Ovary (tissue), 10 donors: ENCODE measurements at places on chromosomes 4 and X. TPM values are rescaled to one million over a fixed set of nuclear protein-coding genes. Genes with fewer than 3 reads are reported as not detected.

EBP gene
- total RNA-seq: 15.4 TPM

TEX13C gene
- total RNA-seq: not detected

DNA sequence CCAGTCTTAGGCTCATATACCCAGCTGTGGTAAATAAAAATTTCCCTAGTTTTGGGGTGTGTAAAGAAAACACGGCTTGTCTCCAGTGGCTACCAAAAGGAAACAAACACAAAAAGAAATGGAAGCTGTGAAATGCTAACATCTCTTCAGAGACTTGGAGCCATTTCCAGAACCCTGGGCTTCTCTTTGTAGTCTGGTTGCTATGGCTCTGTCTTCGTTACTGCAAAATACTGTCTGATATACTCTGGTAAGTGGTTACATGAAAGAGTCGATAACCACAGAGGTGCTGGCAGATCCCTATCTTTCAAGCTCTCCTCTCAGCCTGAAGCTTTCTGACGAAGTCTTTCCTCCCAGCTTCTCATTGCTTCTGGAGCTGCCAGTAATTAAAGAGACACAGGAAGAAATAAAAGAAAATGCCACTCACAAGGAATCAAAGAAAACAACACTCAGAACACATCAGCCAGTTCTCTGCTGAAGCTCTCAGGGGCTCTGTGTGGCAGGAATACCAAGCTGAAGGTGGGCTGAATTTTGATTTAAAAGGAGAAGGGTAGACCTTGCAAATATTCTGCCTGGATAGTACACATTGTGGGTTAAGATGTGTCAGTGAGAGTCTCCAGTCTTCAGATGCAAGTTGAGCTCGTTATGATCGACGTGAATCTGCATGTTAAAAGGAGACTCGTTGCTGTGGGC, 107.6 kb upstream of the FAM9C start:
- H3K36me3 ChIP-seq: no peaks in the 10 kb centered on the region
- no peaks in the 10 kb centered on the region for H3K4me1 ChIP-seq
- no peak for DNase-seq
- H3K27ac ChIP-seq: no peak overlapping the region
- H3K27me3 ChIP-seq: no peaks in the 10 kb centered on the region

GRCh38 chr4:186485561-186486062, 69.8 kb downstream of the MTNR1A start:
- peaks cover 2% of the 10 kb centered on the region for H3K4me1 ChIP-seq
- no peak for DNase-seq
- H3K27me3 ChIP-seq: no peaks in the 10 kb centered on the region
- no peaks in the 10 kb centered on the region for H3K36me3 ChIP-seq
- H3K27ac ChIP-seq: no peak overlapping the region
- H3K4me3 ChIP-seq: peak overlapping the region; percentile 18

GRCh38 chr4:83454686-83455085, 937 bp downstream of the HELQ start:
- H3K27me3 ChIP-seq: no peaks in the 10 kb centered on the region
- peak overlapping the region; percentile 96 for H3K27ac ChIP-seq
- no peak for DNase-seq
- H3K36me3 ChIP-seq: no peaks in the 10 kb centered on the region

DNA sequence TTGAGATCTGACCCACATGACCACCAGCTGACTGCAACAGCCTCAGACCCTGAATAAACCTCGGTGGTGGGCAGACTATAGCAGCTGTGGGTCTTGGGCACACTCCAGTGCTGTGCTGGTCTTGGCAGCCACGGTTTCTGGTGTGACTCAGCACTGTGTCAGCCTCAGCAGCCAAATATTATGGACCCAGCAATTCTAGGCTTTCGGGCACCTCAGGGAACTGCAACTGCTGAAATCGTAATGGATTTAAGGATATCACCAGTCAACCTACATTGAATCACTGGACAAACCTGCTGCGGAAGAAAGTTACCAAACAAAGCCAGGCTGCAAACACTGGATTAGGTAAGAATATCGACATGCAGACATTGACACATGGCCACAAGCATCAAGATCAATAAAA, 10.5 kb upstream of the UBE2NL start:
- no peaks in the 10 kb centered on the region for H3K4me1 ChIP-seq
- H3K4me3 ChIP-seq: no peak overlapping the region
- no peaks in the 10 kb centered on the region for H3K36me3 ChIP-seq
- DNase-seq: no peak

DNA sequence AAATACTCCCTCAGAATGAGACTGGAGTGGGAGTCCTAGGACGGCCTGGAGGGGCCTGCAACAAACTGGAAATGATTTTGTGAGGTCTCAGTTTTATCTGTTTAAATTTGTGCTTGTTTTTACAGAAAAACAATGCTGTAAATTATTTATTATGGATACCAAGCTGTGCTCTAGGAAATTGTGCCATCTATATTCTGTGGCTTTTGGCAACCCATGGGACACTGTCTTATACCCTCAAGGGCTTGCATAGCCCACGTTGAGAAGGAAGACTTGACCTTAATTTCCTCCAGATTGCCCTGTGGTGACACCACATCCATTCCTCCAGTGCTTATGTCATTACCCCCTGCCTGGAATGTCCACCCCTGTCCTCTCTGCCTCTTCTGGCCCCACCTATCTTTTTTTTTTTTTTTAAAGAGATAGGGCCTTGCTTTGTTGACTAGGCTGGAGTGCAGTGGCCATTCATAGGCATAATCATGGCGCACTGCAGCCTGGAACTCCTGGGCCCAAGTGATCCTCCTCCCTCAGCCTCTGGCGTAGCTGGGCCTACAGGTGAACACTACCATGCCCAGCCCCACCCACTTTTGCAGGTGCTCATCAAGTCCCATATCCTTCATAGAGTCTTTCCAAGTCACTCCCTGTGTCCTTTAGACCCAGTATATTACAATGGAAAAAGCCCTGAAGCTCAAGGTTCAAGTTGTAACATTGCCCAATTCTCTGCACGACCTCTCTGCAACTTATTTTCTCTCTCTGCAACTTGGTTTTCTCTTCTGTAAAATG, 77.4 kb downstream of the HPRT1 start:
- no peaks in the 10 kb centered on the region for H3K27me3 ChIP-seq
- H3K27ac ChIP-seq: no peak overlapping the region
- H3K4me1 ChIP-seq: peaks cover 8% of the 10 kb centered on the region
- no peak for DNase-seq

GRCh38 chr4:103011378-103012025, 8.0 kb downstream of the SLC9B1 start:
- peak overlapping the region; percentile 2 for H3K27ac ChIP-seq
- no peaks in the 10 kb centered on the region for H3K36me3 ChIP-seq
- H3K4me1 ChIP-seq: peaks cover 5% of the 10 kb centered on the region
- no peak overlapping the region for H3K4me3 ChIP-seq
- no peak for DNase-seq
- H3K27me3 ChIP-seq: no peaks in the 10 kb centered on the region

DNA sequence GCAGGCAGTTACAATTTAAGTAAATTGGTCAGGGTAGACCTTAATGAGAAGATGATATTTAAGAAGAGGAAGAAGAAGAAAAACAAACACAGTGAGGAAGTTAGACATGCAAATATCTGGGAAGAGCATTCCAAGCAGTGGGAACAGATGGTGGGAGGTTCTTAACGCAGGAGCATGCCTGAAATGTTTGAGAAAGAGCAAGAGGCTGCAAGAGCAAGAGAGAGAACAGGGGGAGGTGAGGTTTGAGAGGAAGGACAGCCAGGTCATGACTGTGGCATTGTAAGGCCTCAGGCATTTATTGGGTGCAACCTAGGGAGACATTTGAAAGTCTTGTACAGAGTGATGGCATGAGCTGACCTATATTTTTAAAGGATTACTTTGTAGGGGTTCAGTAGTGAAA, 136.0 kb downstream of the UGT8 start:
- no peaks in the 10 kb centered on the region for H3K27me3 ChIP-seq
- H3K4me1 ChIP-seq: no peaks in the 10 kb centered on the region
- H3K27ac ChIP-seq: no peak overlapping the region
- no peak overlapping the region for H3K4me3 ChIP-seq
- no peaks in the 10 kb centered on the region for H3K36me3 ChIP-seq
- DNase-seq: no peak
